Progenitor cell of endocrine pancreas (in vitro differentiated cells): ENCODE measurements at places on chromosomes 1 and 21.

- no peak for DNase-seq
Observed at GRCh38 chr1:211174375-211174774, 40.4 kb upstream of the KCNH1 start.

DNA sequence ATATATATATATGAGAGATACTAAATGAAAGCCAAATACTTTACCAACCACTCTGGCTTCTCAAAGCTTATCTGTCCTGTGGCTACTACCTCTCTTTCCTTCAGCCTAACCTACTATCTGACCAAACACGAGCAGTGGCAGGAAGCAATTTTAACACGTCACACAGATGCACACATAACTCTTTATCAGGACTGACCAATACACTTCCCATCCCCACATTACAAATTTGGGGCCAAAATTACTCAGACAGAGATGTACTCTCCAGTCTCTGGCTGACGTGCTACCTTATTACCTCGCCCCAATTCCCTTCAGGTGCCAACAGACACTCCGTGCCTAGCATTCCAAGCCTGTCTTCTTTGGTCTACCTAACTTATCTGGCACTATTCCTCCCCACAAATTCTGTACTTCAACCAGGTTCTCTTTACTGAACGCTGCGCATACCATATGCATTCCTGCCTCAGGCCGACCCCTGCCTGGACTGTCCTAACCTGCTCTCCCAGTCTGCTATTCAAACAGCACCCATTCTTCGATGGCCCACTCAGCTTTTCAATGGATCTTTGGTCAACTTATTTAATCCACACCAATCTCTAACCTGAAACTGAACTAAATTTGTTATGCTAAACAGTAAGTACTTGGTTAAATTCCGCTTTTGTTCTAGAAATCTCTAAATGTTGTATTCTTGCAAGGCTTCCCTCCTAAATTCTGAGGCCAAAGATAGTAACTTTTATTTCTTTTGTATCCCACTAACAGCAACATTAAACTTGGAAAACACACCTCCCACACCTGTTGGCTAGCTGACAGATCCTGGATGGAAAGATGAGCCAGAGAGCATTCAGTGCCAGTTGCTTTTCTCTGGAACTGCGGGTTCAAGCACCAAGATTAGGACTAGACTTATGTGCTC, 27.9 kb downstream of the RERE start:
- DNase-seq: peak; percentile 23

- no peak for DNase-seq
Observed at GRCh38 chr1:43488165-43488564, 34.4 kb upstream of the HYI start.

- DNase-seq: no peak
Observed at GRCh38 chr1:84571150-84571535, 3.1 kb downstream of the CTBS start.

- no peak for DNase-seq
Observed at GRCh38 chr1:91894036-91894761, 8.2 kb upstream of the TGFBR3 start.

DNA sequence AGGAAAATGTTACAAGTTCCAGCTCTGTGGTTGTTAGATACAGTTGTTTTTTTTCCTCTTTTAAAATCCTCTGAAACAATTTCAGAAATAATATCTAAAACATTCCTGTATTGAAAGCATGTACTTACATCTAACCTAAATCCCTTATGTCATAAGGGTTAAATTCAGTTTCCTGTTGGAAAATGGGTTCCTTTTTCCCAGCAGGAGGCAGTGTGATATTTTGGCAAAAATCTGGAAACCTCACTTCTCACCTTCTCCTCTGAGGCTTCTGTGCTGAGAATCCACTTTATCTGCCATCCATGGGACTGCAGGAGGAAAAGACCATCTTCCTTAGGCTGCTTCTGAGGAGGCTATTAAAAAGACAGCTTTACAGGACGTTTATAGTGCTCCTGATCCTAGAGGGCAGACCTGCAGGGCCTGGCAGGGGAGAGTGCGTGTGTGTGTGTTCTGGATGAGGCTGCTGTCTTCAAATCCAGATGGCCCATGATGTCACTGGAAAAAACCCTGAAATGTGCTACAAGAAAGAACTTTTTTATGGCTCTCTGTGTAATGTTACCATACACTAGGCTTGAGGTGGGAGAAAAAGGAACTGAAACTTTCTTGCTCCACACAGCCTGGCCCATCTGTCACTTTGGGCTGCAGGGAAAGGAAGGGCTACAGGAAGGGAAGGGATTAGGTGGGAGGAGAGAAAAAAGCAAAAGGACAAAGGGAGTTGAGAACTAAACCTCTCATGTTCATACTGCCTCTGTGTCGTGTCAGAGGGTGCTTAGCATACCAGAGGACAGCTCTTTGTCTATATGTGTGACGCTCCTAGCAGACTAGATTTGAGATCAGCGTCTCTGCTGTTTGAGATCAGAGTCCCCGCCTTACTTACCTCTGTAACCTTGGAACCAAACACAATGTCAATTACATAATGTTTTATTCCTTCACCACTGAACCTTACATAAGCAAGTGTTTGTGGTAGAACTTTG, 379.2 kb upstream of the SPAG17 start:
- DNase-seq: no peak

- DNase-seq: no peak
Observed at GRCh38 chr1:26705788-26706311, 10.0 kb downstream of the ARID1A start.

- no peak for DNase-seq
Observed at GRCh38 chr1:9437961-9438430, 101.3 kb upstream of the SLC25A33 start.

- DNase-seq: no peak
Observed at GRCh38 chr1:177964336-177964735, 5.5 kb downstream of the SEC16B start.

- DNase-seq: no peak
Observed at GRCh38 chr1:178337091-178337706, 159.6 kb downstream of the CLEC20A start.

DNA sequence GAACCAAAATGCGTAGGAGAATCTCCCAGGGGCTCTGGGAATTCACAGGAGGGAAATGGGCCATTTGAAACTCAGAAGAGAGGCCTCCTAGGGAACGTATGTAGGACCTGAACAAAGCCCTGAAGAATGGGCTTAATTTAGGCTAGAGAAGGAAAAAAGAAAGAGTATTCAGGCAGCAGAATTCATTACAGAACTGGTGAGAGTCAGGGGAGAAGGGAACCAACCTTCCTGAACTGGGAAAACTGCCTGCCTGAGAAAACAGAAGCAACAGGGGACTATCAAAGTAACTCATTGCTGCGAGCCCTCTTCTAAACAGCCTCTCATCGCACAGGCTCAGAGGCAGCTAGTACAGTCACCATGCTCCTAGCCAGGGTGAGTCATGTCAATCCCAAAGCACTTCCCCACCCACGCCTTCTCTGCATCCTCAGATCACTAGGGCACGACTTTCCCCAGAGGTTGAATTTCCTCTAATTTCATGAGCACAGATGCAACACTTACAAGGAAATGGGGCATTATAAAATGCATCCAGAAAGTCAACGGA, 98.1 kb downstream of the ADSS2 start:
- no peak for DNase-seq

DNA sequence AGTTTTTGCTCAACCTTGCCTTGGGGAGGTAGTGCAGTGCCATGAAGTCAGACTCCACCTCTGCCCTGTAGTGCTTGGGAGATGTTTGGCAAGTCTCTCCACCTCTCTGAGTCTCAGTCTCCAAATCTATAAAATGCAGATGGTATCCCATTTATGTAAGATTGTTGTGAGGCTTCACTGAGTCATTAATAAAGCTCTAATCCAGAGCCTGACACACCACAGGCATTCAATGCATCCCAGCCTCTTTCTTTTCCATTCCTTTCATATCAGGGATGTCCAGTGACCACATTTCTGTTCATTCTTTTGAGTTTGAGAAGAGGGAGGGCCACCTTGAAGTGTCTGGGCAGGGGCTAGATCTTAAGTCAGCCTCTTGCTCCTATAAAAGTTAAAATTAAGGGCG, 37.6 kb upstream of the LMO4 start:
- DNase-seq: no peak

- DNase-seq: no peak
Observed at GRCh38 chr1:63621075-63621474, 27.9 kb downstream of the PGM1 start.
